ENCODE measurements at places on chromosomes 12 and 14. TPM values are rescaled to one million over a fixed set of nuclear protein-coding genes. Genes with fewer than 3 reads are reported as not detected.

TIMM9 gene
- total RNA-seq, result 33.1 TPM

GNG2 gene
- total RNA-seq, result 139 TPM

CABP1 gene
- total RNA-seq, result not detected

EPYC gene
- not detected for total RNA-seq

PALS1 gene
- total RNA-seq, result 12.1 TPM

HOXC11 gene
- not detected for total RNA-seq

Measured in CD4-positive, alpha-beta T cell (primary cell).